A673 (cell line): ENCODE measurements at places on chromosomes 5 and 9. TPM values are rescaled to one million over a fixed set of nuclear protein-coding genes. Genes with fewer than 3 reads are reported as not detected.

GLIPR2 gene
- 5.0 and 6.9 TPM in 2 replicates for total RNA-seq

SH3PXD2B gene
- 28.1 and 32.1 TPM in 2 replicates for total RNA-seq

RCL1 gene
- total RNA-seq, result 29.1 and 31.2 TPM in 2 replicates

OGN gene
- total RNA-seq, result 0.44 and 0.95 TPM in 2 replicates

SPATA31C1 gene
- not detected in 2 replicates for total RNA-seq

KIF4B gene
- total RNA-seq, result 0.77 and 0.79 TPM in 2 replicates

RANBP6 gene
- 16.8 and 20.1 TPM in 2 replicates for total RNA-seq

TNFSF8 gene
- total RNA-seq, result not detected in 2 replicates

DRD1 gene
- 0.77 and 0.85 TPM in 2 replicates for total RNA-seq

RFESD gene
- total RNA-seq, result 2.4 and 3.5 TPM in 2 replicates

PSMB7 gene
- 355 and 380 TPM in 2 replicates for total RNA-seq

CATSPER3 gene
- total RNA-seq, result 0.90 and 1.0 TPM in 2 replicates

STK32A gene
- not detected in 2 replicates for total RNA-seq

TRIP13 gene
- 64.6 and 69.1 TPM in 2 replicates for total RNA-seq

PFN3 gene
- total RNA-seq, result not detected in 2 replicates

GRCh38 chr5:150486402-150487198 is 21.3 kb upstream of the NDST1 start:
- no peaks in the 10 kb centered on the region for H3K36me3 ChIP-seq
- peak overlapping the region; percentile 88 for H3K27ac ChIP-seq
- peaks cover 33% of the 10 kb centered on the region for H3K4me1 ChIP-seq
- peak; percentile 69 for DNase-seq
- H3K4me3 ChIP-seq, result peak overlapping the region; percentile 73
- no peaks in the 10 kb centered on the region for H3K27me3 ChIP-seq

- H3K4me3 ChIP-seq, result no peak overlapping the region
- no peaks in the 10 kb centered on the region for H3K4me1 ChIP-seq
- no peaks in the 10 kb centered on the region for H3K36me3 ChIP-seq
These were observed 337.2 kb downstream of the NPR3 start for GRCh38 chr5:33048315-33048714.

DNA sequence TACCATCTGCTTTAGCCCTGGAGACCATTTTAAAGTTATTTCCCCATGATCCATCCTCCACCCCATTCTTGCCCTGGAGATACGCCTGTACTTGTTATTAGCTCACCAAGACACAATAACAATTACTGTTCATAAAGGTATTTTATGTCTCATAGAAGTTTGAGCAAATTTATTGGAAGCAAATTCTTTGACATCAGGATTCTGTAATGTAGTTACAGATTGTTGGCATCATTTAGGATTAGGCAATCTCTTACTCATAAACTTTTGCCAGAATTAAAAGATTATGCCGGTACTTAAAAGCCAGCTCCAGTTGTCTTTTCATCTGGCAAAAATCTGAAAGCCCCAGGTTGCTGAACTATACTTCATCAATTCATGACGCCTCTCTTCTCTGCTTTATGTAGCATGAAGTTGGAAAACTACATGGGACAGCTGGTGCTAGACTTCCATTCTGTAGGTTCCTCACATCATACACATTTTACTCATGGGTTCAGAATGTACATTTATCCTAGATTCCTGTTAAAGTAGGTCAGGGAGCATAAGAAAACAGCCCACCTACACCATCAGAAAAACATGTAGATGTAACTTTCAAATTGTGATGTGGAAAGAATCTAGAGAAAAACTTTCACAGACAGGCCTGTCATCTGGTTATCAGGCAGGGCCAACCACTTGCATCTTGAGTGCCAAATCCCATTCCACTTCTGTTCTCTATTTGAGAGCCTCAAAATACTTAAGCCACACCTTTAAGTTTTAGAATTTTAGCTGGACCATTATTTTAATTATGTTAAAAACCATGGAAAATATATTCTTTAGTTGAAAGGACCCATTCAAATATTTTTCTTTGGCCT is 14.0 kb downstream of the ATP10B start:
- no peak overlapping the region for H3K27ac ChIP-seq
- no peaks in the 10 kb centered on the region for H3K36me3 ChIP-seq
- H3K4me1 ChIP-seq, result no peaks in the 10 kb centered on the region

DNA sequence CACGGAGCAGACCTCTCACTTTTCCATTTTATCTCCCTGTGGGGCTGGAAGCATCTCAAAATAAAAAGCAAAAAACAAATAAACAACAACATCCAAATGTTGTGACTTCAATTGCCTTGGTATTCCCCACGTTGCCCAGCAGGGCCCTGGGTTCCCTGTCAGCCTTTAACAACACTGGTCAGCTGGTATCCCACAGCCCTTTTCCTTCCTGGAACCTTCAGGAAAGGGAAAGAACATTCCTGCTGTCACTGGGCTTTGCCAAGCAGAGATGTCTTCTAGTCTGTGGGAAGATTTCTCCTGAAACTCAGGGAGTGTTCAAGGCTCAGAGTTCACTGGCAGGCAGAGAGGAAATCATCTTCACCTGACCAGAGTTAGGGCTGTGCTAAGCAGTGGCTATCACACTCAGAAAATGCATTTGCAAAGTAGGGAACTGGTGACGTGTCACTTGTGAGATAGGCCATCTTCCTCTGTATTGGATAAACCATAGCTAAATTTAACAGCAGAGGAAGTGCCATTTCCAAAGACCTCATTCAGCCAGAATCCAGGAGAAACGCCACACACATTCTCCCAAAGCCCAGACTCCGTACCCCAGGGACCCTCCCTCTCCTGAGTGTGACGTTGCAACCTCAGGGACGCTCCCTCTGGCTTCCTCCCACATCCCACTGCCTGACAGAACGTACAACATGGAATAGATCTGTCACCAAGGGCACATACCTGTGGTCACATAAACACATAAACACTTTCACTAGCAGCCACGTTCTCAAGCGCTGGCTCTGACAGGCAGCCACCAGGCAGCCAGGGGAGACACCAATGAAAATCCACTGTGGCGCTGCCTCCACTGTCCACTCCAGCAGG is 274.0 kb upstream of the DAPK1 start:
- H3K4me3 ChIP-seq, result no peak overlapping the region
- DNase-seq, result no peak
- H3K27me3 ChIP-seq, result no peaks in the 10 kb centered on the region
- H3K4me1 ChIP-seq, result no peaks in the 10 kb centered on the region
- H3K27ac ChIP-seq, result no peak overlapping the region

- H3K27ac ChIP-seq, result no peak overlapping the region
- no peak overlapping the region for H3K4me3 ChIP-seq
- no peaks in the 10 kb centered on the region for H3K27me3 ChIP-seq
- no peak for DNase-seq
- H3K36me3 ChIP-seq, result no peaks in the 10 kb centered on the region
These were observed 149.6 kb downstream of the PRR16 start for GRCh38 chr5:120613729-120614128.

- no peaks in the 10 kb centered on the region for H3K27me3 ChIP-seq
- H3K36me3 ChIP-seq, result no peaks in the 10 kb centered on the region
- DNase-seq, result peak; percentile 87
These were observed 72.9 kb downstream of the BAAT start for GRCh38 chr9:101311758-101312420.

DNA sequence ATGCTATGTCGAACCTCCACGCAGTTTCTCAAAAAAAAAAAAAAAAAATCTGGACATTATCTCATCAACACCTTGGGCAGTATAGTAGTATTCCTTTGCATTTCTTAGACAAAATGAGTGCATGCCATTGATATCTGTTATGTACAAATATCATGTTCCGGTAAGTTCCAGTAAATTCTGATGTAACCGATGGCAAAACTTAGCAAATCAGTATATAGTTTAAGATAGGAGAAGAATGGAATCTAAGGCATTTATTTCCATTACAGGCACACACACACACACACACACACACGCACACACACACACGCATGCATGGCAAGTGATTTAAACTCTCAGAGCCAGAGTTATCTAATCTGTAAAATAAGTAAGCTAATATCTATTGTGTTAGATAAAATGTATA is 356.5 kb upstream of the TUSC1 start:
- no peak overlapping the region for H3K27ac ChIP-seq

DNA sequence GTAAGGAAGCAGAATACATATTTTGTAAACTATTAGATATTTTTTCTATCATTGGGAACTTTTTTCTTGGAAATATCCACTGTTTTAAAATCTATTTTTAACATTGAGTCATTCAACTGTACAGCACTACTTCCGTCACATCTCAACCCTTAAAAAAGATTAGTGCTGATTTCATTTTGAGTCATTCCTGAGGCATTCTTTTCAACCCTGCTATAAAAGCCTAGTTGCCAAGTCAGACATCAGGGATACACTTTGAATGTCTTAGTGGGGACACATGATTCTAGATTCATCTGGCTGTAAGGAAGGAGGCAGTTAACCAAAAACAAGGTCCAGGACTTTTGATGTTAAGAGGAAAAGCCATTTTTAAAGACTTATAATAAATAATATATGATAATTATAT is 160.9 kb downstream of the GIN1 start:
- no peak overlapping the region for H3K4me3 ChIP-seq
- H3K27me3 ChIP-seq, result no peaks in the 10 kb centered on the region
- peaks cover 8% of the 10 kb centered on the region for H3K36me3 ChIP-seq
- H3K4me1 ChIP-seq, result peaks cover 31% of the 10 kb centered on the region
- peak overlapping the region; percentile 49 for H3K27ac ChIP-seq

GRCh38 chr5:156186760-156187159 is 140.2 kb upstream of the SGCD start:
- no peaks in the 10 kb centered on the region for H3K36me3 ChIP-seq
- H3K4me3 ChIP-seq, result no peak overlapping the region
- no peaks in the 10 kb centered on the region for H3K4me1 ChIP-seq
- H3K27ac ChIP-seq, result no peak overlapping the region
- DNase-seq, result no peak
- H3K27me3 ChIP-seq, result no peaks in the 10 kb centered on the region

DNA sequence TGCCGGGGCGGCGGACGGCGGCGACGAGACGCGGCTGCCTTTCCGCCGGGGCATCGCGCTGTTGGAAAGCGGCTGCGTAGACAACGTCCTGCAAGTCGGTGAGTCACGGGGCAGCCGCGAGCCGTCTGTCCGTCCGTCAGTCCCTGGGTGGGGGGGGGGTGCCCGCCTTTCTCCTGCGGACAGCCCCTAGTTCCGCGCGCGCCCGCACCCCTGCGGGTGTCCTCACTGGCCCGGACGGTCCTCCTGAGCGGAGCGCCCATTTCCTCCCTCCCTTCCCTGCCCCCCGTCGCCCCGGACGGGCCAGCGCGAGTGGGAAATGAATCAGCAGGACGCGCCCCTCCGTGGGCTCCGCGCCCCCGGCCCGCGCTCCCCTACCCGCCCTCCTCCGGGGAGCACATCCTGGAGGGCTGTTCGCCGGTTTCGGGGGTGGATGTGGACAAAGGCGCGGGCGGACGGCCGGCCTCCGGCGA is 828 bp downstream of the ZSWIM6 start:
- H3K27me3 ChIP-seq, result no peaks in the 10 kb centered on the region
- peak; percentile 38 for DNase-seq
- peaks cover 34% of the 10 kb centered on the region for H3K4me1 ChIP-seq
- peaks cover 6% of the 10 kb centered on the region for H3K36me3 ChIP-seq

DNA sequence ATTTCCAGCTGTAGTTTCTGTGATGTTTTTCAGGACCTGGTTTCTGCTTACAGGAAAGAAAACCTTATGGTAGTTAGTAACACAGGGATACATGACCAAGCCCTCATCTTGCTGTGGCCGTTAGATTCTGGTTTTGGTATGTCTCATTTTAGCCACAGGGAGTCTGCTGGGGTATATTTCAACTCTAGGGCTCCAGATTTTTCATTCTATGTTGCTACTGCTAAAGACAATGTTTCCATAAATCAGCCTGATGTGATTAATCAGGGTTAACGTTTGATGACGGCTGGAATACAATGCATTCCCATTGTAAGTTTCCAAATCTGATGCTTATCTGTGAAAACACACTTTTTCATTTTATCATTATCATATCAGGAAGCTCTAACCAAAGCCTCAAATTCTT is 48.2 kb downstream of the P4HA2 start:
- no peak overlapping the region for H3K4me3 ChIP-seq
- H3K4me1 ChIP-seq, result peaks cover 6% of the 10 kb centered on the region
- H3K27ac ChIP-seq, result no peak overlapping the region
- H3K27me3 ChIP-seq, result no peaks in the 10 kb centered on the region

GRCh38 chr5:29744618-29745017 is 1448.9 kb upstream of the CDH6 start:
- H3K4me1 ChIP-seq, result no peaks in the 10 kb centered on the region
- H3K36me3 ChIP-seq, result no peaks in the 10 kb centered on the region
- no peak for DNase-seq
- H3K4me3 ChIP-seq, result no peak overlapping the region
- no peak overlapping the region for H3K27ac ChIP-seq

GRCh38 chr9:27864644-27865438 is 291.6 kb upstream of the C9orf72 start:
- no peaks in the 10 kb centered on the region for H3K36me3 ChIP-seq
- peaks cover 17% of the 10 kb centered on the region for H3K27me3 ChIP-seq
- H3K4me3 ChIP-seq, result no peak overlapping the region
- no peak overlapping the region for H3K27ac ChIP-seq

GRCh38 chr5:83817591-83817990 is 96.9 kb upstream of the HAPLN1 start:
- no peaks in the 10 kb centered on the region for H3K27me3 ChIP-seq
- no peak overlapping the region for H3K27ac ChIP-seq
- H3K4me1 ChIP-seq, result no peaks in the 10 kb centered on the region
- no peak overlapping the region for H3K4me3 ChIP-seq
- DNase-seq, result no peak
- H3K36me3 ChIP-seq, result no peaks in the 10 kb centered on the region

- H3K4me1 ChIP-seq, result peaks cover 13% of the 10 kb centered on the region
- no peaks in the 10 kb centered on the region for H3K27me3 ChIP-seq
- no peak for DNase-seq
- no peaks in the 10 kb centered on the region for H3K36me3 ChIP-seq
- no peak overlapping the region for H3K27ac ChIP-seq
These were observed 50.8 kb upstream of the TEX48 start for GRCh38 chr9:114732823-114733222.
